ENCODE measurements at places on chromosomes 4 and X.

DNA sequence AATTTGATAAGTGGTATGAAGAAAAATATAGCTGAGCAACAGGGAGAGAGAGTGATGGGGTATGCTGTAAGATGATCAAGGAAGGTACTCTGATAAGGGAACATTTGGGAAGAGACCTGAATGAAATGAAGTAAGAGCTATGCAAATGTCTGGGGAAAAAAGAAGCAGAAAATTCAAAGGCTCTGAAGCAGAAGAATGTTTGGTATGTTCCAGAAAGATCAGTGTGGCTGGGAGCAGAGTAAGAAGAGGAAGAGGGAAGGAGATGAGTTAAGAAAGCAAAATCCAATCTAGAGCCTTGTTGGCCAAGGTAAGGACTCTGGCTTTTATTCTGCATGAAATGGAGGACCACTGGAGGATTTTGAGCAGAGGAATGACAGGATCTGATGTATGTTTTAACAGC is 90.0 kb downstream of the AWAT2 start:
- DNase-seq: no peak

GRCh38 chrX:103398421-103398864 is 22.1 kb downstream of the BEX3 start:
- DNase-seq: no peak

GRCh38 chrX:30144971-30145731 is 70.2 kb upstream of the MAGEB2 start:
- DNase-seq: no peak

GRCh38 chr4:40423735-40424134 is 88.6 kb downstream of the CHRNA9 start:
- no peak for DNase-seq

GRCh38 chr4:107037199-107037584 is 1.1 kb upstream of the DKK2 start:
- DNase-seq: no peak
